A549 treated with RU486 at 1 μM for 4 hours (cell line): ENCODE measurements at places on chromosomes 16 and 17. TPM values are rescaled to one million over a fixed set of nuclear protein-coding genes. Genes with fewer than 3 reads are reported as not detected.

The KCNAB3 gene
- 1.5 to 3.4 TPM (median 2.9 TPM) in 5 replicates for total RNA-seq

The NGFR gene
- 0.49 to 0.80 TPM (median 0.67 TPM) in 5 replicates for total RNA-seq

The KRT24 gene
- not detected in 5 replicates for total RNA-seq

The MPP2 gene
- 1.4 to 2.0 TPM (median 1.7 TPM) in 5 replicates for total RNA-seq

The CHST4 gene
- 0.05 to 0.08 TPM in 2 of 5 replicates, not detected in the others for total RNA-seq

The ADORA2B gene
- 10.9 to 17.7 TPM (median 15.5 TPM) in 5 replicates for total RNA-seq

The MAP2K4 gene
- total RNA-seq: 23.6 to 38.4 TPM (median 32.9 TPM) in 5 replicates

The SULT1A1 gene
- 4.2 to 6.7 TPM (median 5.5 TPM) in 5 replicates for total RNA-seq

The GPRC5B gene
- 23.4 to 26.9 TPM (median 24.6 TPM) in 5 replicates for total RNA-seq

The SKAP1 gene
- total RNA-seq: 0.08 TPM in 1 of 5 replicates, not detected in the others

The CCL23 gene
- total RNA-seq: not detected in 5 replicates

The SEPTIN12 gene
- total RNA-seq: not detected in 5 replicates

The DOC2A gene
- total RNA-seq: 1.7 to 3.3 TPM (median 2.3 TPM) in 5 replicates

The ATPAF2 gene
- total RNA-seq: 22.7 to 38.6 TPM (median 27.9 TPM) in 5 replicates

The RPL23 gene
- total RNA-seq: 2,582 to 3,048 TPM (median 2,606 TPM) in 5 replicates

The NPIPB6 gene
- total RNA-seq: 1.6 to 2.0 TPM (median 1.9 TPM) in 5 replicates

The NUPR1 gene
- 10.7 to 28.8 TPM (median 16.5 TPM) in 5 replicates for total RNA-seq

The SPNS2 gene
- 5.8 to 14.1 TPM (median 11.2 TPM) in 5 replicates for total RNA-seq

The GP1BA gene
- not detected in 5 replicates for total RNA-seq

The GPR142 gene
- total RNA-seq: 0.07 TPM in 1 of 5 replicates, not detected in the others

The HOXB7 gene
- total RNA-seq: 31.1 to 41.0 TPM (median 33.2 TPM) in 5 replicates

The CCDC144A gene
- 0.26 to 1.6 TPM (median 1.5 TPM) in 5 replicates for total RNA-seq

The NPTX1 gene
- 46.8 to 115 TPM (median 85.9 TPM) in 5 replicates for total RNA-seq

The DNAI2 gene
- total RNA-seq: 0.09 TPM in 1 of 5 replicates, not detected in the others

The MEAK7 gene
- total RNA-seq: 46.2 to 59.6 TPM (median 53.0 TPM) in 5 replicates

The ITGA2B gene
- total RNA-seq: 0.84 to 2.2 TPM (median 1.4 TPM) in 5 replicates

The KCNJ16 gene
- total RNA-seq: 0.03 to 0.21 TPM (median 0.10 TPM) in 5 replicates

The FBXW10B gene
- 2.2 to 4.3 TPM (median 3.1 TPM) in 5 replicates for total RNA-seq

The KLHL10 gene
- total RNA-seq: 0.08 to 0.09 TPM (median 0.08 TPM) in 3 of 5 replicates, not detected in the others

The RMI2 gene
- total RNA-seq: 17.3 to 36.5 TPM (median 34.7 TPM) in 5 replicates

The NHLRC4 gene
- total RNA-seq: 0.11 to 0.39 TPM (median 0.21 TPM) in 5 replicates

The KRT27 gene
- not detected in 5 replicates for total RNA-seq

The MYH1 gene
- total RNA-seq: not detected in 5 replicates

The CD7 gene
- 0.36 TPM in 1 of 5 replicates, not detected in the others for total RNA-seq

The TPPP3 gene
- 7.5 to 14.0 TPM (median 12.4 TPM) in 5 replicates for total RNA-seq

The CALB2 gene
- 6.7 to 9.8 TPM (median 7.3 TPM) in 5 replicates for total RNA-seq

The GALR2 gene
- 0.87 to 1.8 TPM (median 1.4 TPM) in 5 replicates for total RNA-seq

The WSCD1 gene
- 2.1 to 3.9 TPM (median 3.4 TPM) in 5 replicates for total RNA-seq

The TPSD1 gene
- total RNA-seq: not detected in 5 replicates

The OR4D2 gene
- total RNA-seq: not detected in 5 replicates

The KRT33A gene
- not detected in 5 replicates for total RNA-seq

The ACSM3 gene
- total RNA-seq: 4.1 to 4.7 TPM (median 4.5 TPM) in 5 replicates

The TBX6 gene
- 0.14 to 0.50 TPM (median 0.38 TPM) in 5 replicates for total RNA-seq

The PEX12 gene
- total RNA-seq: 6.0 to 7.8 TPM (median 7.5 TPM) in 5 replicates

The TTLL6 gene
- 0.48 to 0.97 TPM (median 0.71 TPM) in 5 replicates for total RNA-seq

The SLC16A11 gene
- total RNA-seq: not detected in 5 replicates

The TMEM238L gene
- not detected in 5 replicates for total RNA-seq

The SPN gene
- total RNA-seq: 0.01 TPM in 1 of 5 replicates, not detected in the others

The GRN gene
- total RNA-seq: 197 to 268 TPM (median 233 TPM) in 5 replicates

The PRR29 gene
- 0.57 to 1.00 TPM (median 0.79 TPM) in 5 replicates for total RNA-seq

The LPO gene
- not detected in 5 replicates for total RNA-seq

The BCL6B gene
- total RNA-seq: 0.09 TPM in 1 of 5 replicates, not detected in the others

The PRAC1 gene
- total RNA-seq: not detected in 5 replicates

The MATCAP1 gene
- total RNA-seq: 3.0 to 6.4 TPM (median 5.2 TPM) in 5 replicates

The ITGA3 gene
- 435 to 522 TPM (median 487 TPM) in 5 replicates for total RNA-seq

The SP6 gene
- 2.5 to 3.1 TPM (median 3.0 TPM) in 5 replicates for total RNA-seq

The TBC1D3I gene
- total RNA-seq: 0.13 to 0.41 TPM (median 0.23 TPM) in 5 replicates

The TEKT5 gene
- not detected in 5 replicates for total RNA-seq
